WTC11 (cell line): ENCODE measurements at places on chromosomes 3 and 15. TPM values are rescaled to one million over a fixed set of nuclear protein-coding genes. Genes with fewer than 3 reads are reported as not detected.
A peak's percentile ranks its signal among the peaks of the same experiment; 100 is the strongest.

ADAMTS17 gene
- total RNA-seq, result 1.8 to 2.8 TPM (median 2.2 TPM) in 3 replicates

- H3K4me3 ChIP-seq, result no peak overlapping the region
- H3K27ac ChIP-seq, result no peak overlapping the region
- no peak for DNase-seq
Measured at GRCh38 chr3:16836505-16837237, 48.1 kb upstream of the PLCL2 start.

ACAN gene
- 0.60 to 1.4 TPM (median 0.80 TPM) in 3 replicates for total RNA-seq

DNA sequence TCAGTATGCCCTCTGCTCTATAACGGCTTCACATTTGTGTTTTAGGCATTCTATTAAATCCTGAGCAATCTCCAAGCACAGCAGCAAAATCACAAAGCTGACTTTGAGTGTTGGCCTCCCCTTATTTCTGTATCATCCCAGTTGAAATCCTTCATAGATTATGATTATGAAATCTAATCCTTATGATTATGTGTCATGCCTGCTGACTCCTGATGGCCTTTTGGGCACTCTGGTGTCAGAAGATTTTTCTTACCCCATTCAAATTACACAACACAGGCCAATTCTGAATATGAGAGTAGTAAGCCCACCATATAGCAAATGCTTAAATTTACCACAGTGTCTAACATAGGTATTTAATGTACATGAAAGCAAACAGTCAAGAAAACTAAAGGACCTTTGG, 34.3 kb downstream of the CDV3 start:
- H3K27me3 ChIP-seq, result no peaks in the 10 kb centered on the region
- no peak overlapping the region for H3K4me3 ChIP-seq

GRCh38 chr15:99076109-99076508, 28.8 kb upstream of the SYNM start:
- no peak for DNase-seq
- no peak overlapping the region for H3K27ac ChIP-seq
- peaks cover 13% of the 10 kb centered on the region for H3K4me1 ChIP-seq
- H3K4me3 ChIP-seq, result no peak overlapping the region

- no peak overlapping the region for H3K4me3 ChIP-seq
- DNase-seq, result no peak
- H3K27ac ChIP-seq, result no peak overlapping the region
- H3K4me1 ChIP-seq, result no peaks in the 10 kb centered on the region
- no peaks in the 10 kb centered on the region for H3K27me3 ChIP-seq
- H3K36me3 ChIP-seq, result no peaks in the 10 kb centered on the region
Measured at GRCh38 chr15:94212291-94212690, 19.1 kb upstream of the MCTP2 start.

IMPG2 gene
- 0.02 to 0.09 TPM (median 0.04 TPM) in 3 replicates for total RNA-seq

- no peaks in the 10 kb centered on the region for H3K4me1 ChIP-seq
- no peak for DNase-seq
- no peaks in the 10 kb centered on the region for H3K36me3 ChIP-seq
- no peak overlapping the region for H3K27ac ChIP-seq
Measured at GRCh38 chr3:132871956-132872355, 149.7 kb upstream of the NPHP3 start.

DNA sequence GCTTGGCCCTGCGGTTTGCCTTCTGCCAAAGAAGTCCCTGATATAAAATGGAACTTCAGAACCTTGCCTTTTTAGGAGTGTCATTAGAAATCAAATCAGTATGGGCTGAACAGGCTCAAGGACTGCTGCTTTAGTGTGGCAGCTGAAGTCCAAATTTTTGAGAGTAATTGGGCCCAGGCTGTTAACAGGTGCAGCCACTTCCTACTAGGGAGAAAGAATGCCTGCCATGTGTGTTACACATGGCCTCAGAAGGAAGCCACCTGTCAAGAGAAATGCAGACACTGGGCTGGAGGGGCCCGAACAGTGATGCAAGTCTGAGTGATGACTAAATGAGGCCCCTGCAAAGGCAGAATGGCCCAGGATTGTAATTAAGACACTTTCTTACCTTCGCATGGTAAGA, 786.7 kb upstream of the CFAP20DC start:
- H3K36me3 ChIP-seq, result no peaks in the 10 kb centered on the region
- no peak overlapping the region for H3K4me3 ChIP-seq
- no peaks in the 10 kb centered on the region for H3K4me1 ChIP-seq
- no peaks in the 10 kb centered on the region for H3K27me3 ChIP-seq

GRCh38 chr3:89113893-89114840, 6.7 kb downstream of the EPHA3 start:
- no peak overlapping the region for H3K27ac ChIP-seq
- DNase-seq, result peak; percentile 89
- H3K36me3 ChIP-seq, result no peaks in the 10 kb centered on the region
- H3K27me3 ChIP-seq, result peaks cover 14% of the 10 kb centered on the region
- peaks cover 25% of the 10 kb centered on the region for H3K4me1 ChIP-seq

POC1A gene
- total RNA-seq, result 31.3 to 36.2 TPM (median 34.9 TPM) in 3 replicates

MFGE8 gene
- 719 to 847 TPM (median 814 TPM) in 3 replicates for total RNA-seq

GABRR3 gene
- not detected in 3 replicates for total RNA-seq

- H3K27me3 ChIP-seq, result no peaks in the 10 kb centered on the region
- H3K4me3 ChIP-seq, result no peak overlapping the region
- peak overlapping the region; percentile 80; the same call in 1 of the 2 replicates for H3K27ac ChIP-seq
- DNase-seq, result no peak
Measured at GRCh38 chr3:16904423-16905417, 20.0 kb downstream of the PLCL2 start.

FSD2 gene
- total RNA-seq, result not detected in 3 replicates

DNA sequence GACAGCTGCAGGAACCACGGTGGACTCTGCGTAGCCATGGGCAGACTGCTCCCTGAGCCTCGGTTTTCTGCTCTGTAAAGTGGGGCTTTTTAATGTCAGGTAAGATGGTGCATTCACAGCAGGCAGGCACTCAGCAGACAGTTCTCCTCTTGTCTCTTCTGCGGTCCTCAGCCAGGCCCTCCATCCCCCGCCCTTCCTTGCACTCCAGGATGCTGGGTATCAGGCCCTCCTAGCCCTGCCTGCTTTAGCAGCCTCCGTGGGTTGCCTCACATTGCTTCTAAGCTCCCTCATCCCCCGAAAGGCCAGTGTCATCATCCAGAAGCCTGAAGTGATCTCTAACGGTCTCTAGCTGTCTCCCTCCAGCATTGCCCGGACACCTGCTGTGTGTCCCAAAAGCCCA, 115.7 kb downstream of the WNT7A start:
- H3K4me3 ChIP-seq, result no peak overlapping the region
- DNase-seq, result no peak
- H3K4me1 ChIP-seq, result peaks cover 3% of the 10 kb centered on the region; the same call in 1 of the 2 replicates
- no peak overlapping the region for H3K27ac ChIP-seq
- peaks cover 4% of the 10 kb centered on the region for H3K27me3 ChIP-seq
- H3K36me3 ChIP-seq, result 0 out of 2 replicates have a peak, but pooled peaks cover 3% of the 10 kb centered on the region

- DNase-seq, result no peak
- H3K4me1 ChIP-seq, result peaks cover 52% of the 10 kb centered on the region
- peaks cover 24% of the 10 kb centered on the region for H3K36me3 ChIP-seq
- H3K27me3 ChIP-seq, result no peaks in the 10 kb centered on the region
- peak overlapping the region; percentile 37; the same call in 1 of the 2 replicates for H3K27ac ChIP-seq
Measured at GRCh38 chr15:75864213-75865059, 21.2 kb downstream of the UBE2Q2 start.

- H3K4me1 ChIP-seq, result peaks cover 13% of the 10 kb centered on the region
- H3K4me3 ChIP-seq, result no peak overlapping the region
- no peak overlapping the region for H3K27ac ChIP-seq
- DNase-seq, result no peak
- H3K36me3 ChIP-seq, result no peaks in the 10 kb centered on the region
- no peaks in the 10 kb centered on the region for H3K27me3 ChIP-seq
Measured at GRCh38 chr15:94327356-94327936, 96.1 kb downstream of the MCTP2 start.

GRCh38 chr3:38421679-38422336, 31.9 kb upstream of the ACVR2B start:
- H3K4me1 ChIP-seq, result peaks cover 31% of the 10 kb centered on the region
- no peak for DNase-seq

TM4SF1 gene
- total RNA-seq, result 0.44 to 0.90 TPM (median 0.48 TPM) in 3 replicates

DNA sequence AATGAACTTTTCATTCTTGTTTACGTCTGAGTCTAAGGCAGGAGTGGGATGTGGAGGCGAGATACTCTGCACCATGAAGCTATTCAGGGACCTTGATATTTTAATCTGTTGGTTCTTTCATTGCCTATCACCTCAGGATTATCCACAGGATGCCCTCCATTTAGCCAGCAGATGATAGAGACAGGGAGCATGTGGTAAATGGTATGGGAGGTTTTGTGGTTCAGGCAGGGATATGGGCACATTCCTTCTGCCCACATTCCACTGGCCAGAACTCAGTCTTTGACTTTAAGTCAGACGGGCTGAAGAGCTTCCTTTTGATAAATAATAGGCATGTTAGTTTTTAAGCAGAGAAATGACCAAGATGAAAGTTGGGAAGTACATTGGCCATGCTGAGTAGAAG, 548.0 kb upstream of the CCDC54 start:
- peaks cover 32% of the 10 kb centered on the region for H3K36me3 ChIP-seq
- peaks cover 60% of the 10 kb centered on the region for H3K27me3 ChIP-seq
- peak overlapping the region; percentile 3; the same call in 1 of the 2 replicates for H3K4me3 ChIP-seq
- no peak for DNase-seq
- peak overlapping the region; percentile 97 for H3K27ac ChIP-seq
- H3K4me1 ChIP-seq, result peaks cover 74% of the 10 kb centered on the region

DPPA2 gene
- total RNA-seq, result 14.9 to 15.8 TPM (median 15.0 TPM) in 3 replicates

- no peak overlapping the region for H3K4me3 ChIP-seq
- no peaks in the 10 kb centered on the region for H3K27me3 ChIP-seq
- H3K36me3 ChIP-seq, result peaks cover 7% of the 10 kb centered on the region
- DNase-seq, result no peak
- H3K4me1 ChIP-seq, result peaks cover 17% of the 10 kb centered on the region
Measured at GRCh38 chr15:76235186-76235826, 76.0 kb downstream of the ETFA start.

DNA sequence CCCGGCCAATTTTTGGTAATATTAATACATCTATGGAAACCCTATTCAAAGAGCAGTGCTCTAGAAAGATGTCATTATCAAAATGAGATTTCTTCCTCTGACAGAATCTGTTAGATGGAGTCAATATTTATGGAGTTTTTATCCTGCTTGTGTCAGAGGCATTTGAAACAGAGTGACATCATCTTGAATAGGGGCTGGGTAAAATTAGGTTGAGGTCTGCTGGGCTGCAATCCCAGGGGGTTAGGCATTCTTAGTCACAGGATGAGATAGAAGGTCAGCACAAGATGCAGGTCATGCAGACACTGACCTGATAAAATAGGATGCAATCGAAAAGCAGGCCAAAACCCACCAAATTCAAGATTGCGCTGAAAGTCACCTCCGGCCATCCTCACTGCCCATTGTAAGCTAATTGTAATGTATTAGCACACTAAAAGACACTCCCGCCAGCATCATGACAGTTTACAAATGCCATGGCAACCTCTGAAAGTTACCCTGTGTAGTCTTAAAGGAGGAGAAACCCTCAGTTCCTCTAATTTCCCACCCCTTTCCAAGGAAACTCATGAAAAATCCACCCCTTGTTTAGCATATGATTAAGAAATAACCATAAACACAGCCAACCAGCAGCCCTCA, 27.3 kb upstream of the CCDC50 start:
- H3K27me3 ChIP-seq, result no peaks in the 10 kb centered on the region
- peak; percentile 13 for DNase-seq
- H3K4me1 ChIP-seq, result peaks cover 29% of the 10 kb centered on the region
- H3K27ac ChIP-seq, result no peak overlapping the region

GRCh38 chr15:36356466-36356865, 223.0 kb upstream of the CDIN1 start:
- H3K27me3 ChIP-seq, result no peaks in the 10 kb centered on the region
- H3K27ac ChIP-seq, result no peak overlapping the region
- no peaks in the 10 kb centered on the region for H3K36me3 ChIP-seq
- no peak for DNase-seq
- no peak overlapping the region for H3K4me3 ChIP-seq
- no peaks in the 10 kb centered on the region for H3K4me1 ChIP-seq

- no peak overlapping the region for H3K4me3 ChIP-seq
- peaks cover 41% of the 10 kb centered on the region for H3K4me1 ChIP-seq
- H3K27me3 ChIP-seq, result no peaks in the 10 kb centered on the region
- H3K36me3 ChIP-seq, result no peaks in the 10 kb centered on the region
- DNase-seq, result no peak
- no peak overlapping the region; the same call in 1 of the 2 replicates for H3K27ac ChIP-seq
Measured at GRCh38 chr15:92877000-92877399, 23.1 kb upstream of the CHD2 start.

DNA sequence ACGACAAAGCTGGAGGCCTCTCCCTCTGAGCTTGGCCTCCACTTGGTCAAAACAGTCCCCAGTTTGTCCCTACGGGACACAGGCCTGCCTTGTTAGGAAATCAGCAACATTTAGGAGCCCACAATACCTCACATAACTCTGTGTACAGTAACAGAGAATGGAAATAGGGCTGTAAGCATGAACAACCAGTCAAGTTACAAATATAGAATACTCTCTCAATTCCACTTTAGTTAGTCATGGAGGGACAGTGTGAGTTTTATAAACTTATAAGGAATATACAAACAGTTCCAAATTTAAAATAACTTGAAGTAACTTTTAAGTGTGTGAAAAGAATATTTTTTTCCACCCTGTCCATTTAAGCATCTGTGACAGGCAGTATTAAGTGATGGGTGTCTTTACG, 129.4 kb downstream of the PGPEP1L start:
- no peaks in the 10 kb centered on the region for H3K36me3 ChIP-seq
- H3K4me3 ChIP-seq, result no peak overlapping the region
- no peaks in the 10 kb centered on the region for H3K27me3 ChIP-seq
- no peak for DNase-seq

ERICH6 gene
- total RNA-seq, result 0.26 to 0.30 TPM in 2 of 3 replicates, not detected in the other

DNA sequence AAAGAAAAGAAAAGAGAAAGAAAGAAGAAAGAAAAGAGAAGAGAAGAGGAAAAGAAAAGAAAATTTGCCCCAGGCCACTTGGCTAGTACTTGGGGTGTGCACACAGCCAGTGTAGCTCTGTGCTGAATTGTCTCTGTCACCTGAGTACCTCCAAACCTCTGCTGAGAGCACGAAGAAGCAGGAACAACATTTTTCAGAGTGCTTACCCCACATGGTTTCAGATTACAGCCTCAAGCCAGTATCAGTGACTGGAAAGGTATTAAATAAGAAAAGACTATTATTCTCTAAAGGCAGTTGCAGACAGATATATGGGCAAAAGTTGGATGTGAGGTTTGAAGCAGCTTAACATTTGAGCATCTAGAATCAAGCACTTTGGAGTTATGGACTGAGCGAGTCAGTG, 113.3 kb upstream of the PHLDB2 start:
- H3K4me1 ChIP-seq, result peaks cover 49% of the 10 kb centered on the region
- no peaks in the 10 kb centered on the region; the same call in 1 of the 2 replicates for H3K27me3 ChIP-seq
- no peak for DNase-seq
- H3K4me3 ChIP-seq, result no peak overlapping the region
- 0 out of 2 replicates have a peak overlapping the region, but pooled peaks have one; percentile 12 for H3K27ac ChIP-seq

- H3K27ac ChIP-seq, result no peak overlapping the region
- H3K4me1 ChIP-seq, result peaks cover 9% of the 10 kb centered on the region
- no peak for DNase-seq
- no peaks in the 10 kb centered on the region for H3K36me3 ChIP-seq
- no peak overlapping the region for H3K4me3 ChIP-seq
Measured at GRCh38 chr3:4401441-4401840, 65.6 kb downstream of the SUMF1 start.

PPP1R2 gene
- 28.1 to 34.0 TPM (median 32.9 TPM) in 3 replicates for total RNA-seq

- no peak for DNase-seq
- no peaks in the 10 kb centered on the region for H3K27me3 ChIP-seq
- peaks cover 19% of the 10 kb centered on the region for H3K36me3 ChIP-seq
- peaks cover 28% of the 10 kb centered on the region for H3K4me1 ChIP-seq
Measured at GRCh38 chr3:179063945-179064560, 7.6 kb downstream of the ZMAT3 start.
